ENCODE measurements at places on chromosomes 12 and 14.

DNA sequence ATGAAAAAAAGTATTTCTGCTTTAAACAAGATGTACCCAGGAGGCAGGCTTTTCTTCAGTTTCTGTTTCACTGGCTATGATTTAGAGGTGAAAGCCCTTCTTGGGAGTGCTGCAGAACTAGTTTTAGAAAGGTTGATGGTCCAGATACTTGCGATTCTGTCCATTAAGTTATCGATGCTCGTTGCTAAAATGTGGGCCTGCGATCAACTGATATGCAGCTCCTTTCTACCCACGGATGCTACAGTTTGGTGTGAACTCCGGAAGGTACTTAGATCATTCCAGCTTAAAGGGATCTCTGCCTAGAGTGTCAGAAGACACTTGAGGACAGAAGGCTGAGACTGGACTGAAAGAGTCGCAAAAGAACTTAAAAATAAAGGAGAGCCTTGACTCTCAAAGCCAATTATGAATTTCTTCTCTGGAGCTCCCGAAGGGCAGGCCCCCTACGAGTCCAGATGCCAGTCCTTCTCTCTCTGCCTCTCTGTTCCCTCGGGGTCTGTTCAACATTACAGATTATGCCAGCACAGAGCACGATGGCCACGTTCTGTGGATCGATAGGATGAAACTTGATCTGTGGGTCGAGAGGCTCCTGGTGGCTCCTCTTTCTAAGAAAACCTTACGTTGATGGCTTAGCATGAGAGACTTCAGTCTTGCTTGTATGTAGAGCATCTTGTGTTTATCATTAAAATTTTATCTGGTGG, 40.0 kb downstream of the FBXW8 start:
- no peak for DNase-seq

GRCh38 chr14:32933629-32934072, 5.0 kb upstream of the NPAS3 start:
- no peak for DNase-seq

DNA sequence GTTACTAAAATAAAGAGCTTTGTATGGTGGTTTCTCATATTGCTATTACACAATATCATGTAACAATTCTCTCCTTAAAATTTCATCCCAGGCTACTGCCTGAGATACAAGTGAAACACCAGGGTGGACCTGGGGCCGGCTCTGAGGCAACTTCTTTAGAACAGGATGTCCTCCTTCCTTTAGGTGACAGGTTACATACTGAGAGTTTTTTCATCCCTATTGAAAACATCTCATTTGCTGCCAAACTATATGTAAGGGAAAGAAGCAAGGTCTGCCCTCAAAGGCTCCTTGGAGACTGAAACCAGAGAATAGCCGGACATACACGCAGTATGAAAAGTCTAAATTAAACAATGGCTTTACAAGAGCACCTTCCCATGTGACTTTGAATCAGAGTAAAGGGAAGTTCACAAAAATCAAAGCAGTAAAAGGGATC, 139.9 kb downstream of the DUSP6 start:
- DNase-seq, result no peak

GRCh38 chr12:24360461-24360860, 411.0 kb upstream of the SOX5 start:
- DNase-seq, result no peak

GRCh38 chr14:82621881-82622450, 1088.3 kb upstream of the SEL1L start:
- no peak for DNase-seq

DNA sequence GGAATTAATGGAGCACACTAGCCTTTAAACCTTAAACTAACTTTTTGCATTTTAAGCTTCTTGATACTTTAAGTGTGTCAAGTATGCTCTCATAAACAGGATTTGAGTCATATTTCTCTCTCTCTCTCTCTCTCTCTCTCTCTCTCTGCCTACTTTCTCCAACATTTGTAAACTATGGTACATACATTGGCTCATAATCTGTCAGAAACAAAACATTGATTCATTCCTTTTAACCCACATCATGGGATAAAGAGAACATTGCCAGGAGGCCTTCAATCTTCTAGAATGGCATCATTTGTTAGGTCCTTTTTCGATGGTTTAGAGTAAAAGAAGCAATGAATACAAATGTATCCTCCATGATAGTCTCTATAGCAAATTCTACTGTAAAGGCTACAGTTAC, 81.6 kb upstream of the RERGL start:
- no peak for DNase-seq

Measured in COR-L47 (cell line).